Calu3 (cell line): ENCODE measurements at places on chromosomes 7 and 10. TPM values are rescaled to one million over a fixed set of nuclear protein-coding genes. Genes with fewer than 3 reads are reported as not detected.

PBLD gene
- 8.9 TPM in 2 replicates for total RNA-seq

DNA sequence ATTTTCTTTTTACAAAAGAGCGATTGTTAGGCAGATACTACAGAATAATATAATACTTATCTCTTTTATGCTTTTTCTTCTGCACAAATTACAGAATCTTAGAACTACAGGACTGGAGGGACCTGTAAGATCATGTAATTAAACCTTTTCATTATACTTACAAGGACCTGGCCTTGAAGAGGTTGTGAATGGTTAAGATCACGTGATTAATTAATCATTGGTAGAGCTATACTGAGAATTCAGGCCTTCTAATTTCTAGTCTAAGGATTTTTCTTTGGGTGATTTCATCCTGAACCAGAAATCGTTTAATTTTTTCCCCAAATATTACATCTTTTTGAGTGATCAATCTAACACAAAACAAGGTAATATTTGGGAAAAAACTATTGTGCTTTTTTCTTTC, 163.8 kb upstream of the SLC26A5 start:
- no peaks in the 10 kb centered on the region for H3K36me3 ChIP-seq
- DNase-seq: no peak
- no peaks in the 10 kb centered on the region for H3K27me3 ChIP-seq
- peaks cover 10% of the 10 kb centered on the region for H3K4me1 ChIP-seq
- H3K27ac ChIP-seq: no peak overlapping the region
- H3K4me3 ChIP-seq: no peak overlapping the region

DNA sequence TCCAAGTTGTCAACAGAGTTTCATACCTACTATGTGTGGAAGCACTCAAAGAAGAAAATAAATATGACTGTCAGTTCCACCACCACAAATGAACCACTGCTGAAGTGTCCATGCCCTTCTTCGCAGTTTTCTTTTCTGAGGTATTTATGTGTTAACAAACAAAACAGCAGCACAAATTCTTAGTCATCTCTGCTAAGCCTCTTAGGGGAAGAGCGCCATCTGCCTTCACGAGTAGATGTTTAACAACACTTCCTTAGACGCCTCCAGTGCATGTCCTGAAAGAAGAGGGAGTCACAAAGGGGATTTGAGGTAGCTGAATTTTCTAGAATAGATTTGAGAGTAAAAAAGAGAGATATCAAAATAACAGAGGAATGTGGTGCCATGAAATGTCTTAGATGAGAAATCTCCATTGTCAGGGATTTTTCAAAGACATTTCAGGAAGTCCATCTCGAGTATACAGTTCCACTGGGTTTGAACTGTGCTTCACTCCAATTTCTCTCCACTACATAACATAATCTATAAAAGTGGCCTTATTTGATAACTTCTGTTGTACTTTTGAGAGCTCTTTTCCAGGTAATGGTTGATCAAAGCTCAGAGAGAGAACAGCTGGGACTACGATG, 775.3 kb upstream of the POM121L12 start:
- no peak overlapping the region for H3K4me3 ChIP-seq
- no peaks in the 10 kb centered on the region for H3K27me3 ChIP-seq
- no peak overlapping the region for H3K27ac ChIP-seq

GRCh38 chr10:95287281-95287680, 3.5 kb downstream of the PDLIM1 start:
- no peak overlapping the region for H3K27ac ChIP-seq
- H3K36me3 ChIP-seq: peaks cover 23% of the 10 kb centered on the region
- no peaks in the 10 kb centered on the region for H3K27me3 ChIP-seq
- no peak for DNase-seq
- H3K4me3 ChIP-seq: no peak overlapping the region

- DNase-seq: no peak
- no peaks in the 10 kb centered on the region for H3K4me1 ChIP-seq
- no peak overlapping the region for H3K27ac ChIP-seq
- H3K36me3 ChIP-seq: no peaks in the 10 kb centered on the region
These were observed 302.7 kb downstream of the HDAC9 start for GRCh38 chr7:18798088-18798906.

PNLIP gene
- not detected in 2 replicates for total RNA-seq

GRCh38 chr7:25965405-25966123, 186.4 kb upstream of the NFE2L3 start:
- H3K27me3 ChIP-seq: peaks cover 84% of the 10 kb centered on the region
- no peak for DNase-seq
- H3K36me3 ChIP-seq: no peaks in the 10 kb centered on the region
- H3K4me1 ChIP-seq: peaks cover 20% of the 10 kb centered on the region
- no peak overlapping the region for H3K27ac ChIP-seq
- no peak overlapping the region for H3K4me3 ChIP-seq

GRCh38 chr7:87330316-87330715, 15.1 kb upstream of the CROT start:
- no peaks in the 10 kb centered on the region for H3K27me3 ChIP-seq
- DNase-seq: no peak
- no peak overlapping the region for H3K27ac ChIP-seq
- peaks cover 15% of the 10 kb centered on the region for H3K4me1 ChIP-seq
- H3K36me3 ChIP-seq: no peaks in the 10 kb centered on the region

DNA sequence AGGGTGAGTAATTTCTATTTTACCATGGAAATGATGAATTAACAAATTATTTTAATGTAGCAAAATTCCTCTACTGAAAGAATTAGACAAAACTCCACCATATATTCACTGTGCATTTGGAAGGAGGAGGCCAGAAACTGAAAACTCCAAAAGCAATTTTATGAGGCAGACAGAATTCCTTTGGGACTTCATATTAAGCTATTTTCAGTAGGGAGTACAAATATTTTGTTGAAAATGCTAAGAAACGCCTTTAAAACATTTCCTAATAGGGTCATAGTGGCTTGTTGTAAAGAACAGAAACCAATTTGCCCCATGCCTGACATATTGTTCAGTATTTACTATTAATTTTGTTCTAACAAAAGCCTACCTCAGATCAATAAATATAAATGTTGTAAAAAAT, 117.8 kb downstream of the TES start:
- no peak for DNase-seq
- no peak overlapping the region for H3K4me3 ChIP-seq
- no peak overlapping the region for H3K27ac ChIP-seq
- no peaks in the 10 kb centered on the region for H3K36me3 ChIP-seq
- no peaks in the 10 kb centered on the region for H3K27me3 ChIP-seq

DNA sequence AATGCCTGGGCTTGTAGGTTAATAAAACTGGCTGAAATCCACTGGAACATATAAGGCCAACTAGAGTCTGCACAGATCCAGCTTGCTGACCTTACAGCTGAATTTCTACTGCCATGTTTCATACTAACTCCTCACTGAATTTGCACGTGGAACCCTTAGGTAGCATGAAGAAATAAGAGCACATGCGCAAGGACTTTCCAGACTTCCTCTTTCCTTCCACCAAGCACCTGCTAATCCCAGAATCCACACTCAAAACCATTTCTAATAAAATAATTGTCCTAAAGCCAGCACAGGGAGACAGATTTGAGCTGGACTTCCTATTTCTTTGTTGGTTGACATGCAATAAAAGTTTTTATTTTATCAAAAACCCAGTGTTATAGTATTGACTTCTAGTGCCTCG, 46.8 kb downstream of the NPVF start:
- H3K4me3 ChIP-seq: peak overlapping the region; percentile 83
- peaks cover 8% of the 10 kb centered on the region for H3K27me3 ChIP-seq
- no peak for DNase-seq
- peaks cover 22% of the 10 kb centered on the region for H3K36me3 ChIP-seq
- no peaks in the 10 kb centered on the region for H3K4me1 ChIP-seq

GRCh38 chr10:98463016-98463415, 16.3 kb upstream of the HPS1 start:
- peaks cover 8% of the 10 kb centered on the region for H3K27me3 ChIP-seq
- H3K4me3 ChIP-seq: no peak overlapping the region
- no peak for DNase-seq
- no peak overlapping the region for H3K27ac ChIP-seq
- H3K4me1 ChIP-seq: peaks cover 18% of the 10 kb centered on the region

DNA sequence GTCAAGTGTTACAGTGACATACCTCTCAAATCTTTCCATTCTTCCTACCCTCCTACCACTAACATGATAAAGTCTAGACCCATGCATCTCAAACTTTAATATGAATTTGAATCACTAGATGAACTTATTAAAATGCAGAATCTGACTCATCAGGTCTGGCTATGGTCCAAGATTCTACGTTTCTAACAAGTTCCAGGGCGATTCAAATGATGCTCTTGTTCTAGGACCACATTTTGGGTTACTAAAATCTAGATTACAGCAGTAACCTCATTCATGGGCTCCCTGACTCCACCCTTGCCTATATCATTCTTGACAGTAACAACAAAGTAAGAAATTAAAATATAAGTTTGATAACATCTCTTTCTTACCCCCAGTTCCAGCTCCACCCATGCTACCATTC, 124.8 kb upstream of the LSM8 start:
- no peak overlapping the region for H3K4me3 ChIP-seq
- H3K4me1 ChIP-seq: no peaks in the 10 kb centered on the region
- H3K36me3 ChIP-seq: no peaks in the 10 kb centered on the region
- no peak overlapping the region for H3K27ac ChIP-seq
- no peaks in the 10 kb centered on the region for H3K27me3 ChIP-seq

CALHM2 gene
- 0.45 and 0.81 TPM in 2 replicates for total RNA-seq

- H3K36me3 ChIP-seq: no peaks in the 10 kb centered on the region
- H3K27ac ChIP-seq: no peak overlapping the region
- no peaks in the 10 kb centered on the region for H3K4me1 ChIP-seq
- no peak for DNase-seq
- H3K4me3 ChIP-seq: no peak overlapping the region
These were observed 314.4 kb upstream of the BMPER start for GRCh38 chr7:33590916-33591315.

DNA sequence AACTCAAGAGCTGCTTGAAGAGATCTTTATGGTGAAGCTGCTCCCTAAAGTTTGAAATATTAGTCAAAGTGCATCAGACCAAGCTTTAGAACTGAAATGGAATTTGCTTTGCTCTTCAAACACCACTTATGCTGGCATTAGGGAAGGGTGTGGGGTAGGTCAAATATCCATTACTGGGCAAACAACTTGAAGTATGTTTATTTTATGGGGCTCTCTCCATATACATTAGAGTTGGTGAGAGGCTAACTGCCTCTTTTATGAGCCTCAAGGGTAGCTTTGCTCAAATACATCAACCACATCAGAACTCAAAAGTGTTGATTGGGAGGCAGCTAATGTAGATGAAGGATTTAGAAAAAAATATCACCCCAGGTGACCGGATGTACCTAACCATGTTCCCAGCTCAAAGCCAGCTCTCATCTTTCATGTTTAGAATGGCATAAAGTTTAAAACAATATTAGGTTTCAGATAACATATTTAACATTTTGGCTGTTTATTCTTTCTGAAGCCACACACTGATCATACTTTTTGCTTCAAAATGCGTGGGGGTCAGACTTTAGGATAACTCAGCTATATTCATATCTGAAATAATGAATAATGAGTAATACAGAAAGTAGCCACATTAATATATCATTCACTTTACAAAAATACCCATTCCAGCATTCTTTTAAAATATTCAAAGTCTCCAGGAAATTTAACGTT, 318.6 kb downstream of the PTEN start:
- no peak for DNase-seq
- H3K36me3 ChIP-seq: no peaks in the 10 kb centered on the region
- H3K4me3 ChIP-seq: no peak overlapping the region
- H3K27ac ChIP-seq: no peak overlapping the region
- H3K4me1 ChIP-seq: no peaks in the 10 kb centered on the region

DNA sequence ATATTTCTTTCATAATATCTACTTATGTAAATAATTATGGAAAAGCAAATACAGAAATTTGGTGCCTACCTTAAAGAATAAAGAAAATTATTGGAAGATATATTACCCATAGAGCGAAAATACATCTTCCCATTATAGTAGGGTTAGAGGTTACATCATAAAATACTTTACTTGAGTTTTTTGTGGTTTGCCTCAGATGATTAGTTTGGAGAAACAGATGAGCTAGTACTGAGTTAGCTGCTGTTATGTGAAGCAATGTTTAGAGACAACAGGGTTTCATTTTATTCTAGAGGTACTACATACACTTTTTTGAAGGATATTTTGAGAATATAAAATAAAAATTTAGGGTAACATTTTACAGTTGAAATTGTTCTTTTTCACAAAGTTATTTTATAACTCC, 2.9 kb upstream of the MLLT10 start:
- no peaks in the 10 kb centered on the region for H3K4me1 ChIP-seq
- no peak overlapping the region for H3K27ac ChIP-seq
- H3K36me3 ChIP-seq: peaks cover 41% of the 10 kb centered on the region
- no peak for DNase-seq

GRCh38 chr7:47302560-47302959, 279.4 kb downstream of the TNS3 start:
- no peaks in the 10 kb centered on the region for H3K4me1 ChIP-seq
- H3K27ac ChIP-seq: no peak overlapping the region
- no peak overlapping the region for H3K4me3 ChIP-seq
- no peak for DNase-seq

- peaks cover 27% of the 10 kb centered on the region for H3K27me3 ChIP-seq
- peaks cover 1% of the 10 kb centered on the region for H3K4me1 ChIP-seq
- no peak overlapping the region for H3K27ac ChIP-seq
- DNase-seq: no peak
- no peaks in the 10 kb centered on the region for H3K36me3 ChIP-seq
- no peak overlapping the region for H3K4me3 ChIP-seq
These were observed 48.4 kb upstream of the GNA12 start for GRCh38 chr7:2892549-2892948.

MAPK8 gene
- 55.7 and 63.4 TPM in 2 replicates for total RNA-seq

GRCh38 chr7:68717176-68717575, 881.1 kb upstream of the AUTS2 start:
- DNase-seq: no peak
- no peaks in the 10 kb centered on the region for H3K36me3 ChIP-seq
- no peaks in the 10 kb centered on the region for H3K27me3 ChIP-seq
- H3K4me1 ChIP-seq: no peaks in the 10 kb centered on the region
- H3K27ac ChIP-seq: no peak overlapping the region

DPYSL4 gene
- total RNA-seq: 0.17 TPM in 1 of 2 replicates, not detected in the other

PTPN12 gene
- total RNA-seq: 61.2 and 65.9 TPM in 2 replicates

DNA sequence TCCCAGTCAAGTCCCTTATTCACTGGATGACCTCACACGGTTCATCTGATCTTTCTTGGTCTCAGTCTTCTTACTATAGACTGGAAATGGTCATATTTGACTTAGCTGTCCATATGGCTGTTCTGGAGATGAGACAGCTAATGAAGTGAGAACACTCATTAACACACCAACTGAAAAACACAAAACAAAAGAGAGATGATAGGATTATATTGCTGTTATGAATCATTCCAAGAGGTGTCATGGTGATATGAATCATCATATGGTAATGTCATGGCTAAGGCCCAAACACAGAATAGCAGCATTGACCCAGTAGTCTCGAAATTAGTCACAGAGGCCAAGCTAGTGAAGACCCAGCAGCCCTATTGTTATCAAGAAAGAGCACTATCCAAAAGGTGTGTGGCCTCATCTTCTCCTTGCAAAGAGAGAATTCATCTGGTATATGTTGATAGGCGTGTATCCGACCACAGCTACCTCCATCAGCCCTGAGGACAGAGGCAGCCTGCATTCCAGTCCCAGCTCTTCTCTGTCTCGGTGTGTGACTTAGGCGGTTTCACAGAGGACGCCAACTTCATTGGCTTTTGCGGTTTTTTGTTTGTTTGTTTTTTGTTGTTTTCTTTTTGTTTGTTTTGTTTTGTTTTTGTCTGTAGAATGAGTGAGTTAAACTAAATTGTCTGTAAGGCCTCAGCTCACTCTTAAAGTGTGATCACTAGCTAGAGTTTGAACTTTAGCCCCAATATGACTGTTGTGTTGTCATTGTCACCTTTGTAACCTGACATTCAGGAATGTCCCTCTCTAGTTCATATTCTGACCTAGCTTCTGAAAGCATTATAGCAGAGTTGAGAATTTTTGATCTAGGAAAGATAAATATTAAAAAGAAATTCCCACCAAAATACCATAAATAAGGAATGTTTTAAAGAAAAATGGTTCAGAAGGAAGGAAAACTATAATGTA, 97.4 kb upstream of the PDCD4 start:
- no peaks in the 10 kb centered on the region for H3K36me3 ChIP-seq
- no peak overlapping the region for H3K27ac ChIP-seq
- H3K4me1 ChIP-seq: peaks cover 18% of the 10 kb centered on the region
- DNase-seq: no peak
